Fibroblast of skin of left quadriceps (primary cell): ENCODE measurements at places on chromosomes 6 and 20.
A peak's percentile ranks its signal among the peaks of the same experiment; 100 is the strongest.

DNA sequence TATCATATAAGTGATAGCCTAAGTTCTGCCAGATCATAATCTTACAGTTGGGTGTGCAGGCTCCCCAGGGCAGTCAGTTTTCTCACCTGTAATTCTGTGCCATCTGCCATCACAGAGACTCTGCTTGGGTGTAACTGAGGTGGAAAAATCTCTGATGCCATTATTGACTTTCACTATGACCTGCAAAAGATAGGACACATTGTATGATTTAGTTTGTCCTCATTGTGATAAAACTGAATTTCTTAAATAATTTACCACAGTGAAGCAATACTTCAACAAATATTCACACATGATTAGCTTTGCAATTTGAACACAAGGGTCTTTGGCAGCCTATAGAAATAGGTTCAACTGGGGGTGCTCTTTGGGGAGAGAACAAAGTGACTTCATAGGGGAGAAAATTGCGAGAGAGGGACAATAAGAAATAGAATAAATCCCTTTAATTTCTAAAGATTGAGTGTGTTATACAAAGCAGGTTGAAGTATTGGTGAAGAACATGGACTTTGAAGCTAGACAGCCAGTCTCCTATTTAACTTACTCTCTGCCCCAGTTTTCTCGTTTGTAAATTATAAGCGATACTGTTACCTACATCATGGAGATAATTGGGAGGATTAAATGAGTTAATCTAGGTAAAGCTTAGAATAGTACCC is 27.3 kb downstream of the FAM229B start:
- DNase-seq: no peak

- peak; percentile 98 for DNase-seq
These were observed 42.3 kb downstream of the HIVEP2 start for GRCh38 chr6:142902636-142903053.

GRCh38 chr6:106974336-106974998 is at the start of gene CD24:
CD24 (minus strand) TSS chr6:106974729; CDS start chr6:106974646, 83 bp downstream.
- no peak for DNase-seq

DNA sequence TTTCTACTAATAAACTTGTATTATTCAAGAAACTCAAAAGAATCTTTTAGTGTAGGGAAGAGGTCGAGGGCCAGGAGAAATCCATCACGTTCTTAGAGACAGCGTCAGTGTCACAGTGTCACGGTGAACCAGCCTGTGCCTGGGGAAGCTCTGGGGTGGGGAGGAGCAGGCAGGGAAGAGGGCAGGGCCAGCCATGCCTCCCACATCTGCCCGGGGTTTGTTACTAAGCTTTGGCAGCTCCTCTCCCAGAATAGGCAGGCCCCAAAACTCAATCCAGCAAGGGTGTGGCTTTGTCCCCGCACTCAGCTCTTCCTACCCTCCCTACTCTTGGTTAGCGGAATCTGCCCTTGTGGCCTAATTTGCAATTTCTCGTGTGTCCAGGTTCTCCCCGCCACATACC is 72.9 kb downstream of the TCP11 start:
- no peak for DNase-seq

- no peak for DNase-seq
These were observed 84.3 kb downstream of the OPRM1 start for GRCh38 chr6:154123155-154123956.

DNA sequence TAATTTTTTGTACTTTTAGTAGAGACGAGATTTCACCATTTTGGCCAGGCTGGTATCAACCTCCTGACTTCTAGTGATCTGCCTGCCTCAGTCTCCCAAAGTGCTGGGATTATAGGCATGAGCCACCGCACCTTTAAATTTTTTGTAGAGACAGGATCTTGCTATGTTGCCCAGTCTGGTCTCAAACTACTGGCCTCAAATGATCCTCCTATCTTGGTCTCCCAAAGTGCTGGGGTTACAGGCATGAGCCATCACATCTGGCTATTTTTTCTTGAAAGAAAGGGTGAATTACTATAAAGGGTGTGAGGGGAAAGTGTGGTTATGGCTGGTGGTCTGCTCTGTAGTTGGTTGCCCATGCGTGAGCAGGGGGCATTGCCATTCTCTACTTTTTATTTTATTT is 1.6 kb downstream of the LY6G6F start:
- no peak for DNase-seq

- DNase-seq: no peak
These were observed 27.8 kb downstream of the YTHDF1 start for GRCh38 chr20:63188159-63188442.

DNA sequence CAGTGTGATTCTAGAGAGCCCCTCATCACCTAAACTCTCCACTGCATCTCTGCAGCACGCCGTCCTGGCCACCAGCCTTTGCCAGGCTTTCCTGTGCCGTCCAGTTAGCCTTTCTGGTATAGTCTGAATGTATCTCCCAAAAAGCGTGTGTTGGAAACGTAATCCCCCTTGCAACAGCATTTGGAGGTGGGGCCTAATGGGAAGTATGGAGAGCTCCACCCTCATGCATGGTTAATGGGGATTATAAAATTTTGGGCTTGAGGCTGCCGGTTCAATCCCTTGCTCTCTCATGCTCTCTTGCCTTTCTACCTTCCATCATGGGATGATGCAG is 53.4 kb downstream of the NEDD9 start:
- DNase-seq: no peak

- DNase-seq: no peak
These were observed 51.1 kb upstream of the NHSL1 start for GRCh38 chr6:138550346-138550767.

- no peak for DNase-seq
These were observed 43.4 kb upstream of the BLCAP start for GRCh38 chr20:37571033-37571432.

- no peak for DNase-seq
These were observed 72.4 kb upstream of the SYNJ2 start for GRCh38 chr6:157909282-157909664.

GRCh38 chr6:133809406-133809805 is 79.5 kb upstream of the TCF21 start:
- peak; percentile 58 for DNase-seq

GRCh38 chr6:110296241-110297025 is 61.7 kb downstream of the METTL24 start:
- no peak for DNase-seq

- no peak for DNase-seq
These were observed 2.0 kb upstream of the ACTL10 start for GRCh38 chr20:33664762-33665144.

DNA sequence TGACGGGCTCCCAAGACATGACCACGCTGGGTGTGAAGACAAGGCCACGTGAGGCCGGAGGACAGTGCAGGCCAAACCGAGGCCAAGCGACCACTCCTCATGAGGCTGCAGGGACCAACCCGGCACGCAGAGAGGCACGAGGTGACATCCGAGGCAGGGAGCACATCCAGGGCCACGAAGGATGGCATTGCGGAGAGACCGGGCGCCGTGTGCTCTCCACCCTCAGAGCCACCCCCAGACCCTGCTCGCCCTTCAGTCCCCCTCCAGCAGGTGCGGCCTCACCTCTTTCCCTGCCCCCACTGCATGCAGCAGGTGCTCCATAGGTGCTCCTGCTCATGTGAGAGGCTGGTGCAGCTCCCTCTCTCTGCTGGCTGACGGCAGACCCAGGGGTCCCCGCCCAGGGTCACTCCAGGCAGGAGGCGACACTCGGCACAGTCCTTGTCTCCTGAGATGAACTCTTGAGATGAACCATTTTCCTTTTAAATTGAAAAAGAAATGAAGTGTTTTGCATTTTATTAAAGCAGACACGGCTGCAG is 33.8 kb upstream of the CHRNA4 start:
- DNase-seq: no peak

DNA sequence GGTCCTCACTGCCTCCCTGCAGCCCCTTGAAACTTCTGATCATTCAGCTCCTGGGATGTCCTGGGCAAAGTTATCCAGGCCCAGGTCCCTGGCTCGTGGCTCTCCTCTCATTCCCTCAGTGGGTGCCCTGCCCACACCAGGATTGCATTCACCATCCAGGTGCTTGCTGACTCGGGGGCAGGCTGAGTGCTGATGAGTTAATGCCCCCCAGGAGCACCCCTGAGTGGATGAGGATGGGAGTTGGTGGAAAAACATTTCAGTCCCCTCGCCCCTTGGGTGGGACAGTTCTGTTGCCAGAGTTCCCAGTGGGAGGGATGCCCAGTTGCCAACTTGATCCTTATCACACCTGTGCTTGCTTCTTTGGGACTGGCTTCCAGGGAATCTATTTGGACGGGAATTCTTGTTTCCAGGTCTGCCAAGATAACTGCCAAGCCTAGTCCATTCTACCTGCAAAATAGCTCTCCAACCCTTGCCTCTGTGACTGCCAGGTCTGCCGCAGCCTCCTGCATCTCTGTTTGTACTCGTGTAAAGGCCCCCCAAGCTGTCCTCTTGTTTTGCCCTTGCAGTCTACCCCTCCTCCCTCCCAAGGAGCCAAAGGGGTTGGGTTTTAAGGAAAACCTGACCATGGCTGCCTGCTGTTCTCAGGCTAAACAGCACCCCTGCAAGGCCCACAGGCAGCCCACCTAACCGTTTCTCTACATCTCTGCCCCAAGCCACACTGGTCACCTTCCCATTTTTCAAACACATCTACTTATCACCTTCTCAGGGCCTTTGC is 11.6 kb upstream of the RSPO4 start:
- DNase-seq: no peak

- DNase-seq: no peak
These were observed 3.6 kb upstream of the BNIP5 start for GRCh38 chr6:36340306-36340617.

DNA sequence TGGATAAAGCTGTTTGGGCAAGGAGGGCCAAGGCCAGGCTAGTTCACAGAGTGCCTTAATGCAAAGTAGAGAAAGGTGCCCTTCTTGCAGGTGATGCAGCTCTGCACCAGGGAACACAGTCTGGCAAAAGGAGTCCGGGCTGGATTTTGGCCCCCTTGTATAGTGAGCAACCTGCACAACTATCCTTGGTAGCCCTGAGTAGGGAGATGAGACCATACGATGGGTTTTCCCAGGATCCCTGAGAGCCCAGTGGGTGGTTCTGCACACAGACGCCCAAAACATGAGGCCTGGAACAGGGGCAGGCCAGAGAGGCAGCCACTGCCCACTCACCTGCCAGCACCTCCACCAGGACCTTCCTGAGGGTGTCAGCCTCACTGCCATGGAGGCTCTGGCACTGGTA is 2.0 kb downstream of the TREM2 start:
- no peak for DNase-seq

GRCh38 chr20:39041067-39041466 is 78.9 kb downstream of the DHX35 start:
- DNase-seq: no peak

DNA sequence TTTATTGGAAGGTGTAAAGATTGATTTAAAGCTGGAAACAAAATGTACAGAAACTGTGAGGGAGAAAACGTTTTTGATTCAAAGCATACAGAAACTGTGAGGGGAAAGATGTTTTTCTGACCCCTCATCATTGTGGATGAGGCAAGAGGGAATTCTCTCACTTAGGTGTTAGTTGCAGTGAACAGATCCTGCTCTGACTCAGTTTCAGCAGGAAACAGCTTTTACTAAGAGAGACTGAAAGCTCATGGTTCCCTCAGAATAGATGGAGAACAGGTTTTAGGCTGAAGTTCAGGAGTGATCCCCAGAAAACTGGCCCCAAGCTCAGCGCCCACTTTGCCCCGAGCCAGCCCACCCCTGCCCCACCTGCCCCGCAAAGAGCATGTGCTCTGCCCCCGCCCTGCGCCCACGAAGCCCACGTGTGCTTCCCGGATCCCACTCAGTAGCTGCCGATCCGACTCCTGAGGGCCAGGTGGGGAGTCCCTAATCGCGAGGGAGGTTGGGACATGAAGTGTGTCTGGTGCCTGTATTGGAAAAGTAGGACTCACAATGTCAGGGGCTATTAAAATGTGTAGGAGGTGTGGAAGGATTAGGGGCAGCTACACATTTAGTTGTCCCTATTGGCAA is 41.2 kb downstream of the DUSP22 start:
- no peak for DNase-seq

GRCh38 chr6:30396833-30397479 is 52.0 kb downstream of the RPP21 start:
- DNase-seq: peak; percentile 17

DNA sequence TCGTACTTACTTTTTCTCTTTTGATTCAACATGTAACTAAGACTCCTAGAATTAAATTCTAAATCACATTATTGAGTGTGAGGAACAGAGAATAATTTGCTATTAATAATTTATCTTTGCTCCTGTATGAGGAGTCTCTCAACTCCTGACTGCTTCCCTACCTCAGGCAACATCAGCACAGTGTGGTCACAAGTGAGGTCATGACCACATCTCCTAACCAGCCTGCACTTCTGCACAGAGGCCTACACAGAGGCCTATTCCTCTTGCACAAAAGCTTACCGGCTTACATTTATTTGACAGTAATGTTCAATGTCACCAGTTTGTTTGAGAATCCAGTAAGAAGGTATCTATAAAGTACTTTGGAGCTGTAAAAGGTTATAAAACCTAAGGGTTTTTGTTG is 637.4 kb upstream of the MARCKS start:
- DNase-seq: no peak

GRCh38 chr20:31705598-31706597 is 16.8 kb downstream of the BCL2L1 start:
- DNase-seq: no peak

GRCh38 chr20:43564993-43565757 is 6.3 kb downstream of the SGK2 start:
- no peak for DNase-seq

DNA sequence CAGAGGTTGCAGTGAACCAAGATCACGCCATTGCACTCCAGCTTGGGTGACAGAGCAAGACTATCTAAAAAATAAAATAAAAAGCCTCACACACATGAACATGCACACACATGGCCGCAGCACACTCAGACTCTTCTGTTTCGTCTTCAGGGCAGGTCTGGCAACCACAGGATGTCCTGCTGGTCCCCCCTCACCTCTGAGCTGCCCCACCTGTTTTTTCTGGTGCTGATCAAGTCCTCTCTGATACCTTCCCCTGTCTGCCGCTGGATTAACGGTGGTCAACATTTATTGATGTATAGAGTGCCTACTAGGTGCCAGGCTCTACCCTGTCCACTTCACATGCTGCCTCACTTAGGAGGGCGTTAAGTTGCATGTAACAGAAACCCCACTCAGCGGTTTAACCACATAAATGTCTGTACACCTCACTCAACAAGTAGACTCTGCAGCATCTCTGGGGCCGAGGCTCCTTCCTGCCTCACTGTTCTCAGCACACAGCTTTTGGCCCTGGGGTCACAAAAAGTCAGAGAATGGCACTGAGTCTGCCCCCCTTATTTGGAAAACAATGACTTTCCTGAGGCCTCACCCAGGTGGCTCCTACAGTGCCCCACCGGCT is 4.5 kb upstream of the AP5S1 start:
- no peak for DNase-seq
